ENCODE measurements at places on chromosomes 6 and 20.

- peak; percentile 51 for DNase-seq
Measured at GRCh38 chr6:144013486-144013909, 5.4 kb upstream of the PLAGL1 start.

DNA sequence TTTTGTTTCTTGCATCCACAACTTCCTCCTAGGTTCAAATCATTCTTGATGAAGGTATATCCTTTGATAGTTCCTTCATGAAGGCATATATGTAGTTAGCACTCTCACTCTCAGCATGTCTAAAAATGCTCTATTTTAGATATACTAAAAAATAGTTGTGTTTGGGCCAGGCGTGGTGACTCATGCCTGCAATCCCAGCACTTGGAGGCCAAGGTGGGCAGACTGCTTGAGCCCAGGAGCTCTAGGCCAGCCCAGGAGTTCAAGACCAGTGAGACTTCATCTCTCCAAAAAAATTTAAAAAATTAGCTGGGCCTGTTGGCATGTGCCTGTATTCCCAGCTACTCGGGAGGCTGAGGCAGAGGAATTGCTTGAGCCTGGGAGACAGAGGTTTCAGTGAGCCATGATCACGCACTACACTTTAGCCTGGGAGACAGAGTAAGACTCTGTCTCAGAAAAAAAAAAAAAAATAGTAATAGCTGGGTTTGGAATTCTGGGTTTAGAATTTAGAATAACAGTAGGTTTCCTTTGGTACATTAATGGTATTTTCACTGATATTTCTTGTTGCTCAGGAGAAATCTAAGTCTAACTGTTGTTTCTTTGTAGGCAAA lies 7.0 kb downstream of the SERAC1 start:
- DNase-seq: no peak

DNA sequence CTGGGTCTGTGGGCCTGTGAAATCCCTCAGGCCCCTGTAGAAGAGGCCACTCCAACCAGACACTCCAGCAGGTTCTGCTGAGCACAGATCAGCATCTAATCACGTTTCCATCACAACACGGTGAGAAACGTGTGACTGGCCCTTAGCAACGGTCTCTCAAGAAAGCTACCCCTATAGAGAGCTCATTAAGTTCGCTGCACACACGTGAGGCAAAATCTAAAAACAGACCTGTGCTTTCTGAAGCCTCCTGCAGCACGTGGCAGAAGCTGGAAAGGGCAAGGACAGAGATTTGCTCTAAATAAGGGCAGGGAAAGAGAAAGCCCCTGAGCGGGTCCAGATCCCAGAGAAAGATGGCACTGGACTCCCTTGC lies 56.5 kb downstream of the GPR6 start:
- no peak for DNase-seq

DNA sequence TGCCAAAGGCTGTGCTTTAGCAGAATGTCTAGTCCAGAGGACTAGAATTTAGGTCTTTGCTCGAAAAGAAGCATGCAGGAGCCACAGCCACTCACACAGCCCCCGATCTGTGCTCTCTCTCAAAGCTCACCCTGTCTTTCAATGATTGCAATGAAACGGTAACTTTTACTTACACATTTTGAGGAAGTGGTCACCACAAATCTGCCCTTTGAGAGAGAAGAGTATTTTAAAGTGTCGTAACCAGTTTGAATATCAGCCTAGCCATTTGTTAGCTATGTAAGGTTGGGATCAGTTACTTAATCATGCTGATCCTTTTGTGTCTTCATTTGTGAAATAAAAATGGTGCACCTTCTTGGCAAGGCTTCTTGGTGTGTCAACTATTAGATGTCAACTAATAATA lies 209.0 kb downstream of the TFAP2A start:
- no peak for DNase-seq

- DNase-seq: no peak
Measured at GRCh38 chr20:11057624-11058023, 383.8 kb upstream of the JAG1 start.

- DNase-seq: no peak
Measured at GRCh38 chr6:169766232-169766631, 14.8 kb downstream of the ERMARD start.

DNA sequence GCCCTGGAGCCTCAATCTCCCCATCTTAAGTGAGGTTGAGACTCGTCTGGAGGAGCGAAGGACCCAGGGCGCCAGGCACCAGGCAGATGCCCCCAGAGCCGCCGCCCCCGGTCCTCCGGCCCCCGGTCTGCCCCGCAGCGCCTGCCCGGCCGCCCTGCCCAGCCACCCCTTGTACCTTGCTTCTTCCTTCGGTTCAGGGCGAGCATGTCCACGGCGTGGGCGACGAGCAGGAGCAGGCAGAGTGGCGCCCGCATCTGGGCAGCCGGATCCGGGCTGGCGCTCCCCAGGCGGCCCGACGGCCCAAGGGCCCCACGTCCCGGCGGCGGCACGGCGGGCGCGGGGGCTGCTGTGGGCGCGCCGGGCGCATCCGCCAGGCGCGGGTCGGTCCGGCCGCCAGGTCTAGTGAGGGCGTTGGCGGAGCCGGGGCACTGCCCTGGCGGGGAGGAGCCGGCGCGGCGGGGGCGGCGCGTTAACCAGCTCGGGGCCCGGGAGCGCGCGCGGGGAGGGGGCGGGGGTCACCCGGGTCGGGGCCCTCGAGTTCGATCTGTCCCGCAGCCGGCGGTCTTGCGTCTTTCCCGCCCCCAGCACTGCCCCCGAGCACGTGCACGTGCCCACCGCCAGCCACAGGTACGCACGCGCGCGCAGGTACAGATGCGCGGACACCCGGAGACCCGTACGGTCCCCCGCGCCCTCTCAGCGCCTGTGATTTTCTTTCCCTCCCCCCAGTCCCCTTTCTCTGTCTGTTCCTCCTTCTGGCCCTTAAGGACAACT lies at the start of gene RSPO4:
RSPO4 (minus strand) TSS at position 401 of the 771 bp plus-strand sequence; CDS start at position 254, 147 bp downstream.
- no peak for DNase-seq

DNA sequence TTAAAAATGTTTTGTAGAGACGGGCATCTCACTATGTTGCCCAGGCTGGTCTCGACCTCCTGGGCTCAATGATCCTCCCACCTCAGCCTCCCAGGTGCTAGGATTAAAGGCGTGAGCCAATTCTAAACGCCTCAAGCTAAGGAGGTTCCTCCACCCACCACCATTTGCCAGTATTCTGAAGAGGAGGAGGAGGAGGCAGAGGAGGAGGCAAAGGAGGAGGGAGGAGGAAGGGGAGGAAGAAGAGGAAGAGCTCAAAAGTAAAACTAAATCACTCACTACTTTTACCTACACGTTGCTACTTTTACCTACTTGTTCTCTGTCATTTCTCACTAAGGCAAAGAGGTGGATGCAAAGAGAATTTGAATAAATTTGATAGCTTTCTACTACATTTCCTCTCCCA lies 63.6 kb upstream of the ARID1B start:
- DNase-seq: no peak
